HFFc6 (cell line): ENCODE measurements at places on chromosomes 5 and 9.
A peak's percentile ranks its signal among the peaks of the same experiment; 100 is the strongest.

DNA sequence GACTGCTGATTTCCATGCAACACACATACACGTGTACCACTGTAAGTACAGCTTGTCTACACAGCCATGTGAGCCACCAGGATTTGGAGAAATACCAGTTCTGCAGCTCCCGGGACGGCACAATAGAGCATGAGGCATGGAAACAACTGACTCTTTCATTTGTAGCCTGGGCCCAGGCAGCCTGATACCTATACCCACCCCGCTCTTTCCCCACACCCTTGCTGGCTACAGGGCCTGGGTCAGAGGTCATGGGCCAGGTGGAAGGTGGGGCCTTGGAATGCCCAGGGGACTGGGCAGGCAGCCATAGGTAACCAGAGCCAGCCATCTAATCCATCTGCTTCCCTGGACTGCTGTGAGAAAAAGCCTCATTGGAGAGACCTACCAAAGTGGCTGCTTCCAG lies 39.0 kb upstream of the ZSWIM6 start:
- no peak for DNase-seq

- DNase-seq = no peak
Measured at GRCh38 chr5:88889189-88890069, 6.4 kb upstream of the MEF2C start.

- peak; percentile 66 for DNase-seq
Measured at GRCh38 chr5:102971676-102972293, 148.2 kb downstream of the GIN1 start.

GRCh38 chr9:71681104-71681707 lies 87.1 kb downstream of the CEMIP2 start:
- peak; percentile 52 for DNase-seq

GRCh38 chr5:120988491-120988890 lies 524.4 kb downstream of the PRR16 start:
- DNase-seq = no peak

- peak; percentile 18 for DNase-seq
Measured at GRCh38 chr5:39580702-39581453, 156.1 kb upstream of the DAB2 start.
